Pons (tissue), 1 donor: ENCODE measurements at places on chromosomes 2 and 18.
A peak's percentile ranks its signal among the peaks of the same experiment; 100 is the strongest.

DNA sequence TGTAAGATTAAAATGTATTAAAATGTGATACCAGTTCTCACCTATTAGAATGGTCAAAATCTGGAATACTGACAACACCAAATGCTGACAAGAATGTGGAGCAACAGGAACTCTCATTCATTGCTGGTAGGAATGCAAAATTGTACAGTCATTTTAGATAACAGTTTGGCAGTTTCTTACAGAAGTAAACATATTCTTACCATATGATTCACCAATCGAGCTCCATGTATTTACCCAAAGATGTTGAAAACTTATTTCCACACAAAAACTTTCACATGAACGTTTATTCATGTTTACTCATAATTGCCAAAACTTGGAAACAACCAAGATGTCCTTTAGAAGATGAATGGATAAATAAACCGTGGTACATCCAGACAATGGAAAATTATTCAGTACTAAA, 1193.5 kb upstream of the ACVR2A start:
- no peak for DNase-seq

- DNase-seq = no peak
Observed at GRCh38 chr18:63890237-63890949, 2.9 kb downstream of the SERPINB2 start.

DNA sequence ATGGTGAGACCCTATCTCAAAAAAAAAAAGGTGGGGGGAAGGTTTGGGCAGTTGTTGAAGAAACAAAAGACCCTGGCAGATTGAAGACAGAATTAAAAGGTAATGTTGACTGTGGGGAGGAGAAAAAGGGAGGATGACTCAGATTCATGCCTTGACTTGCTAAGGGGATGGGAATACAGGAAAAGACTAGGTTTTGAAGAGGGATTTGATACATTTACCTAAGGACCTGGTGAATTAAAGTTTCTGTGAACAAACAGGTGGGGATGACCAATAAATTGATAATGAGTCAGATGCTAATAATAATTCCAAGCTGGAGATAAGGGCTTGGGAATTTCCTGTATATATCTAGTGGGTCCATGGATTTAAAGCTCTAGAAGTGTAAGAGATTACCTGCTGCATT, 27.6 kb downstream of the TTR start:
- DNase-seq = no peak

- no peak for DNase-seq
Observed at GRCh38 chr18:63105636-63106316, 213.8 kb downstream of the BCL2 start.

GRCh38 chr2:136328207-136328795, 210.4 kb upstream of the CXCR4 start:
- DNase-seq = no peak

DNA sequence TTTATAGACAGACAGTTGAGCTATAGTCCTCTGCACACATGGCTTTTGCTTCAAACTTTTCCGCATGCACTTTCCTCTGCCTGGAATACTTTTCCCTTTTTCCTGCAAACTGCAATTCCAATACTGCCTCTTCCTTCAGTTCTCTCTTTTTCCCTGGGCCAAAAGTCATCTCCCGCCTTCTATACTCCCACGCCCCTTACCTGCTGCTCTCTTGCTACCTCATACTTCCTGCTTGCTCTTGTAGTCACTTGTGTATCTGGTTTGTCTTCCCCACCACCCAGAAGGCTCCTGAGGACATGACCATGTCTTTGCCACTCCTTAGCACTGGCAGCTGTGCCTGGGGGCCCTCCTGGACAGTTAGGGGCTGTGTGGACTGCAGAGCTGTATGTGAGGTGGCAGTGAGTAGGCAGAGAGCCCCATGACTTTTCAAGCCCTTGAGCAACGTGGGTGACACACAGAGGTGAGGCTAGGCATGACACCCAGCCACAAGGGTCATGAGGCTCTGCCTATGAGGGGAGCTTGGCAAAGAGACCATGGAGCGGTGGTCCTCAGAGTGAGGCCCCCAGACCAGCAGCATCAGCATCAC, 23.2 kb downstream of the SPEG start:
- DNase-seq = no peak

- DNase-seq = no peak
Observed at GRCh38 chr2:7207631-7208030, 290.4 kb downstream of the RNF144A start.

GRCh38 chr2:63192889-63193774, 142.5 kb downstream of the OTX1 start:
- DNase-seq = no peak

DNA sequence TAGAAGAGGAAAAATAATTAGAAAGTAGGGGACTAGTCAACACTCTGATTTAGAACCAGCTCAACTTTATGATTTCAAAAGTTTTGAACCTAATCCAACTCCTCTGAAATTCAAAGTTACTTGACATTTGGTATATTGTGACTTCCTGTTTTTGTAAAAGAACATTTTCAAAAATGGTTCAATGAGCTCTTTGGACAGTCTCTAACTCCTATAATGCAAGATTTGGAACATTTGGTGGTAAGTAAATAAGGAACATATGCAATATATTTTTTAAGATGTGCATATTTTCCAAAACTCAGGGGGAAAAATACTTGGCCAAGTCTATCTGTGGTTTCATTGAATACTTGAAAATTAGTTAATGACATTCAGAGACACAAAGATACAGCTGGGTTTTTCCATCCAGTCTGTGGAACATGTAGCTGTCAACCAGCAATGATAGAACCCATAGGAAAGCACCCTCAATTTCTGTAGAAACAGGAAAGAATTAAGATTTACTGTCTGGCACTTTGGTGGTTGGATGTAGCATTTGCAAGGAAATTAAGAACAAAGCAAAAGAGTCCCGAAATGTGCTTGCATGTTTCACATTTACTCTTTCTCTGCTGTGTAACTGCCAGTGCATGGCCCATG, 17.0 kb upstream of the ANKRD44 start:
- no peak for DNase-seq

GRCh38 chr18:48222118-48222517, 187.1 kb downstream of the ZBTB7C start:
- no peak for DNase-seq

- DNase-seq = no peak
Observed at GRCh38 chr2:196128749-196129148, 42.6 kb downstream of the STK17B start.

GRCh38 chr2:197477797-197478196, 21.8 kb downstream of the HSPD1 start:
- no peak for DNase-seq

GRCh38 chr2:74415762-74416395, 5.5 kb downstream of the C2orf81 start:
- DNase-seq = no peak

DNA sequence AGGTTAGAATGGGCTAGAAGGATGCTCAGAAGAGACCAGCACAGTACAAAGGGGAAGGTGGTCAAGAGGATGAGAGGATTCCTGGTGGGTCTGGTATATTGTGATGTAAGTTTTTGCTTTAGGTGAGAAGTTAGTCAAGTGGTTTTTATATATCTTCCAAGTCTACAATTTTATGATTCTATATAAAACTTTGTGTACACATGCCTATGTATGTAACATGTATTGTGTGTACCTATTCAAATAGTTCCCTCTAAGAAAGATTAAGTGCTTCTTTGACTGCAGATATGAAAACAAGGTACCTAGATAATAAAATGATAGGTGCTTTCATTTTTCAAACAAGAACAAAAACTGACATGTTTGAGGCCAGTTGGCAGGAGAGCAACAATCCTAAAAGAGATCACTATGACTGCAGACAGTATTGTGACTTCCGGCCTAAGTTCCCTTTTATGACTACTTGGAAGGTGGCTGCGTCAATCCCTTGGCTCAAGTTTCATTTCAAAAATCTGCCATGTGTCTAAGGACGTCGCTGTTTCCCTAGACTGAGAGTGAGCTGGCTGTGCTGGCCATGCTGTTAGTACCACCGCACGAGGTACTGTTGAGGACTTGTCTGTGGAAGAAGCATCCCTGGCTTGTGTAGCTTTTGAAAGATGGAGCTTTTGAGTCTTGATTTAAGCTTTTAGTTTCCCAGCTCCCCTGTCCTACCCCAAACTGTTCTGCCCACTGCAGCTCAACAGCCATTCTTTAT, 123.1 kb downstream of the PRPF40A start:
- peak; percentile 88 for DNase-seq

DNA sequence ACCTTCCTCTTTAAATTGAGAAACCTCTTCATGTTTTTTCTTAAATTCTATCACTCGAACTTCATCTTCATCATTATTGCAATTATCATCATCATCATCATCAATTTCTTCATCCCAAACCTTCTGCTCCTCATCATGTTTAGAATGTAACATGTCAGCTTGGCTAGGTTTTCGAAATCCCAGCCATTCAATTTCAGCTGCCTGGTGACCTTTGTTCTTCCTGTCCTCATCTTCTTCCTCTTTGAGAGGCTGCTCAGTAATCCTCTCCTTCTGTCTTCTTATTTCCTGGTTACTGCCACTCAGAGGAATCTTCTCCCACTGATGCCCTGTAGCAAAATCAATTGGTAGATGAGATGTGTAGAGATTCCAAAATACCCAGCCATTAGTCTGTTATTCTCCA, 4.2 kb downstream of the ERMN start:
- peak; percentile 56 for DNase-seq

DNA sequence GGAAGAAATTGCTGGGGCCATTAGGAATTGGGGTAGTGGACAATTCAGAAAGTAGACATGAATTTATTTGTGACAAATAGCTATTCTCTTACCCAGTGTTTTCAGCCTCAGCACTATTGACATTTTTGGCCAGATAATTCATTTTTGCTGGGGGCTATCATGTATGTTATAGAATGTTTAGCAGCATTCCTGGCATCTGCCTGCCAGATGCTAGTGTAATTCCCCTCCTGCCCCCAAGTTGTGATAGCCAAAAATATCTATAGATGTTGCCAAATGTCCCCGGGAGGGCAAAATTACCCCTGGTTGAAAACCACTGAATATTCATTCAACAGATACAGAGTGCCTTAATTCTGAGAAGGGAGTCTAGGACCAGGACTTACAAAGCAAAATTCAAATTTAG, 183.6 kb downstream of the BABAM2 start:
- DNase-seq = no peak

- DNase-seq = no peak
Observed at GRCh38 chr18:46859855-46860254, 57.5 kb downstream of the PIAS2 start.

- no peak for DNase-seq
Observed at GRCh38 chr2:27647289-27647688, 16.1 kb downstream of the SUPT7L start.

DNA sequence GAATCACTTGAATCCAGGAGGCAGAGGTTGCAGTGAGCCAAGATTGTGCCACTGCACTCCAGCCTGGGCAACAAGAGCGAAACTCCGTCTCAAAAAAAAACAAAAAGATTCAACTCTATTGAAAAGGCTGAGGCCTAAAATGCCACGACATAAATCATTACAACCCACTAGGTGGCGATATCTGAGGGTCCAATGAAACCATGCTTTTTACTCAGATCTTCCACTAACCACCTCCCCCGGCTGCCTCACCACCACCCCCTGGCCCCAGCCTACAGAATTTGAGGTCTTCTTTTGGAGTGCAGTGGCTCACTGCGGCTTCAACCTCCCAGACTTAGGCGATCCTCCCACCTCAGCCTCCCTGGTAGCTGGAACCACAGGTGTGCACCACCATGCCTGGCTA, 57.5 kb downstream of the AP1S3 start:
- no peak for DNase-seq

- no peak for DNase-seq
Observed at GRCh38 chr2:137935591-137935990, 28.7 kb upstream of the HNMT start.

DNA sequence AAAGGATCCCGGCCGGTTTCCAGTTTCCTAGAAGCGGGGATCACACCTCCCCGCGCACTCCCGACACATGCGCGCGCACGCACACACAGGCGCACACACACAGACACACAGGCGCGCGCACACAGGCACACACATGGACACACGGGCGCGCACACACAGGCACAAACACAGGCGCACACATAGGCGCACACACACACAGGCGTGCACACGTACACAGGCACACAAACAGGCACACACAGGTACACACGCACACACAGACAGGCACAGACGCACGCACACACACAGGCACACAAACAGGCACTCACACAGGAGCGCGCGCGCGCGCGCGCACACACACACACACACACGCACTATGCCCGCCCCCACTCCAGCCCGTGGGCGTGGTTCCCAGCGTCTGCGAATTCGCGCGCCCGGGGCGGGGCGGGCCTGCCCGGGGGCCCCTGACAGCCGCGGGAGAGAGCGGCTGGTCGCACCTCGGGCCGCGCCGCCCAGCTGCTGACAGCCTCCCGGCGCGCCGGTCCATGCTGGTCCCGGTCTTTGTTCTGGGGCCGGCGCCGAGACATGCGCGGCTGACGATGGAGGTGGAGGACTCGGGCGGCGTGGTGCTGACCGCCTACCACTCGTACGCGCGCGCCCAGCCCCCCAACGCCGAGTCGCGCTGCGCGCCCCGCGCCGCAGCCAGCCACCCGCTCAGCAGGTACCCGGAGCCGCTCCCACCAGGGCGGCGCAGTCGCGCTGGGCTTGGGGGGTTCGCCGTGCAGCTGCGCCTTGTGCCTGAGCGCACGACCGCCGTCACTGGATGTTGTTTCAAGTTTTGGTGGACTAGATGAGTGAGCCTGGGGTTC, at the start of gene ARHGAP28:
ARHGAP28 (plus strand) TSS at position 470 of the 845 bp plus-strand sequence; CDS start at position 576, 106 bp downstream.
- peak; percentile 37 for DNase-seq

DNA sequence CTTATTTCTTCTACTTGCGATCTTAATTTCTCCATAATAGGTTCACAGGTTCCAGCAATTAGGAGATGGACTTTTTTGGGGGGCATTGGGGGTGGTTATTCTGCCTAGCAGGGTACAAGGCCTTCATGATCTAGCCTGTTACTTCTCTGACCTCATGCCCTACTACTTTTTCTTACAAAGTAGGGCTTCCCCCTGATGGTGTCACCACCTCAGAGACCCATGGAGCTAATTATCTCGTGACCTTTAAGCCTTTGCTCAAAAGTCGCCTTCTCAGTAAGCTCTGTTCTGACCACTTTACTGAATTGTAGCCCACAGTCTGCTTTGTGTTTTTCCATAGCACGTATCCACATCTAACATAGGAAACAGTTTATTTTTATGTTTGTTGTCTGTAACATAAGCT, 458.0 kb downstream of the PARD3B start:
- DNase-seq = no peak

DNA sequence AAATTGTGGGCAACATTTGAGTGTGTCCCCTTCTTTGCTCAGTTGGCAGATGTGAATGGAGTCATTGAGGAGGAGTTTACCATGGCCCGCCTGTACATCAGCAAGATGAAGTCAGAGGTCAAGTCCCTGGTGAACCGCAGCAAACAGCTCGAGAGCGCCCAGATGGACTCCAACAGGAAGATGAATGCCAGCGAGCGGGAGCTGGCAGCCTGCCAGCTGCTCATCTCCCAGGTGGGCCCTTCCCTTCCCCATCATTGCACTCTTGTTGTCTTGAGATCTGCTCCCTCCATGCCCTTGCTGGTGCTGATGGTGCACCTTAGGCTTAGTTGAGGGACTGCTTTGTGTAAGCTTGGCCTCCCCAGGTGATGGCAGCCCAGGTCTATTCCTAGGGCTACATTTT, 47.5 kb upstream of the LYPD6B start:
- DNase-seq = no peak

DNA sequence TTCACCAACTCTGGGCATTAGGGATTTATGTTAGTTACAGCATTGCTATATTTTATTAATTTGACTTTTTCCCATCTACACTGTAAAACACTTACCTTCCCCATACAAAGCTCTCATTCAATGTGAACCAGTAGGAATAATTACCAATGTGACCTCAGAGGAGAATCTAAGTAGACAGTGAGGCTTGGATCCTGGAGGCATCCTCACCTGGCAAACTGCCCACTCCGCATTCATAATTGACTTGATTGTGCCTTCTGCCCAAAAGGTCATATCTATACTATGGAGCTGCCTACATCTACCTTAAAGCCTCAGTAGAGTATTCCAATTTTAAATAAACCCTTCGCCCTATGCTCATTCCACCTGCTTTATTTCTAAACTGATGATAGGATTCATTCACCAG, 45.4 kb upstream of the SCN1A start:
- no peak for DNase-seq
